ENCODE measurements at places on chromosomes 11 and 22.

- no peak for ATAC-seq
Observed at GRCh38 chr11:67564230-67564629, 19.4 kb upstream of the GSTP1 start.

DNA sequence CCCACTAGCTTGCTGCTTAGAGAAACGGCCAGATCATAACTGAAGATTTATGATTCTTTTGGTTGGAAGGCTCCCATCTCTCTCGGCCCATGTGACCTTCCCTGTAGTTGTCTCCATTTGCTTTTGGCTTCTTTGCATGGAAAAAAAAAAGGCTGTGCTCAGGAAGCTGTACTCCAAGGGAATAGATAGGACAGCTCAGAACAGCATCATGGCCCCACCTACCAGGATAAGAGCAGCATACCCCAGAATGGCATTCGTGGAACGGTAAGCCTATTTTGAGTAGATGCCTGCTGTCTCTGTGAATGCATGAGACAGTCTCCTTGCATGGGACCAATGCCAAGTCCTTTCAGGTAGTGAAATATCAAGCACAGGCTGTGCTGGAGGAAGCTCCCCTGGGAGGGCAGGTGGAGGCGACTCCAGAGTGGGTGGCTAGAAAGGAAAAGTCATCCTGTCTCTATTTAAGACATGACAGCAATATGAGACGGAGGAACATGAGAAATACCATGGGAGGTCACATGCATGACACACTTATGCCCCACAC is 94.1 kb upstream of the AMOTL1 start:
- no peak for ATAC-seq

- ATAC-seq, result no peak
Observed at GRCh38 chr11:43498561-43498960, 139.8 kb downstream of the TTC17 start.

DNA sequence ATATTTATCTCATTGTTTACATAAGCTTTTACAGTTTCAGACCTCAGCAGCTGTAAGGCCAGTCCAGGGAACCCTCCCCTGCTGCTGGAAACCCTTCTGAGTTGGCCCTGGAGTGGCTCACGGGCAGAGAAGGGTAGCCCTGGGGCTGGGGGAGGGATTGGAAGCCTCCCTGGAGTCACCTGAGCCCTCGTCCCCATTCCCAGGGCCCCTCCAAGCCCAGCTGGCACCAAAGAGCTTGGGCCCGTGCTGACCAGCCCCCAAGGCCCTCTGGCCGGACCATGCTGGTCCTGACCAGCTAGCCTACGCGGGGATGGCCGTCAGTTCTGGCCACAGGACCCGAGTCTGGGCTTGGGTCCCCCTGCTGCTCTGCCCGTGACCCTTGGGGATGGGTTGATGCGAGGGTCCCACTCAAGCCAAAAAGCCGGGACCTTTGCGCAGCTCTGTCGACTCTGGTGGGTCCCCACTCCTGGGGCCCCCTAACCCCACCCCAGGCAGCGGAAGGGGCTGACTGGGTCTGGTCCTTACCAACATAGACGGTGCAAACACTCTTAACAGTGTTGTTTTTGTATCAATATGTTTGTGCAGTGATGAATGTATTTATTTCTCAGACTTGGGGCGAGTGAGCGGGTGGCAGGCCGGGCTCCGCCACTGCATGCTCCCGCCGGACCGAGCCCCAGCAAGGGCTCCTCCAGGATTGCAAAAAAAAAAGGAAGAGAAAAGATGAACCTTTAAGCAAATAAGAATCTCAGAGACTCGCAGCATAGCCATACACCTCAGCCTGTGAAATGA is 17.5 kb upstream of the TMEM191C start:
- ATAC-seq, result no peak

GRCh38 chr11:65060913-65061408 is 2.6 kb upstream of the NAALADL1 start:
- ATAC-seq, result no peak

GRCh38 chr11:57456960-57457642 is 3.2 kb upstream of the RTN4RL2 start:
- peak; percentile 44 for ATAC-seq

DNA sequence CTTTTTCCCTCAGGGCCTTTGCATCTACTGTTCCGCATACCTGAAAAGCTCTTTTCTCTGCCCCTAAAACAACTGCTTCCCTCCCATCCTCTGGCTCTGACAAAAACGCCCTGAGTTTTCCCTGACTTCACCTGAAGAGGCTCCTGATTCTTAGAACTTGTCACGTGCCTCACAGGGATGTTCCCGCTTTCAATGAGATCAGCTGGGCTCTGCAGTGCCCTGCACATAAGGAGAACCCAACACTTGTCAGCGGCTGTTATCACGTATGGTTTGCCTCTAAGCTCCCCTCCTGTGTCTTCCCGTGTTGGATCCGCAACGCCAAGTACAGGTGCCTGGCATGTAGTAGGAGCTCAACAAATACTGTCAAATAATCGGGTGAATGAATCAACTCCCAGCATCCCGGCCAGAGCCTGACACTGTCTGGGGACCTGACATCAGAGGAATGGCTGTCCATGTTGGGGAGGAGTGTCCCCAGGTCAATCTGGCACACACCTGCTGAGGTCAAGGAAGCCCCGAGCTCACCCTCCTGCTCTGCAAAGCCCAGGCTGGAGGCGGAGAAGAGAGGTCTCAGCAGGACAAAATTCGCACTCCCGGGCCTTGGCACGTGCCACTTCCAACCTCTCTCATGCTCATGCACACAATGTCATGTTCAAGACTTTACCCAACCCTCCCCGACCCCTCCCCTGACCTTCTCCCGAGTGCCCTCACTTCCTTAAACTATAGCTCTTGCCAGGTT is 4.2 kb upstream of the GRK2 start:
- ATAC-seq, result no peak

DNA sequence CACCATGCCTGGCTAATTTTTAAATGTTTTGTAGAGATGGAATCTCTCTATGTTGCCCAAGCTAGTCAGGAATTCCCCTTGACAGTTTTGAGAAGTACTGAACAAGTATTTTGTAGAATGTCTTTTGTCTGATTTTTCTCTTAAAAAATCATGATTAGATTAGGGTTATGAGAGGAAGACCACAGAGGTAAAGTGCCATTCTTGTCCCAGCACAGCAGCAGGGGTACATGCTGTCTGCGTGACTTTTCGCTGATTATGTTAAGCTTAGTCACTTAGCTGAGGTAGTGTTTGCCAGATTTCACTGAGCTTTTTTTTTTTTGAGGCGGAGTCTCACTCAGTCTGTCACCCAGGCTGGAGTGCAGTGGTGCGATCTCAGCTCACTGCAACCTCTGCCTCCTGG is 13.6 kb upstream of the NUP160 start:
- ATAC-seq, result peak; percentile 53

- ATAC-seq, result no peak
Observed at GRCh38 chr11:67541198-67541597, 18.0 kb upstream of the CABP2 start.

DNA sequence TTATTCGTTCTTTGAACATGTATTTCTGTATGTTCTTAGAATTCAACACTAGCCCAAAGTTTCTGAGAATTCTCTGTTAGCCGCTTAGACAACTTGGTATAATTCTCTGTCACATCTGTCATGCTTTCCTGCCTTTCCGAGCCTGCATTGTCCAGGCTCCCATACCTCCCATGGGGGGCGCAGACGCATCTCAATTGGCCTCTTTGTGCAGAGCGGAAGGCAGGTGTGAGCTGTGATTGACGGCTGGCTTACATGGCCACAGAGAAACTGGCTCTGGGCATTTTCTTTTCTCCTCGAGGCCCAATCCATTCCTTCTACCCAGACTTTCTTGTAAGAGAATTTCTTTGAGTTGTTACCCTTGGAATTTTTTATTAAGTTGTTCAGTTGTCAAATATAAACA is 132.7 kb upstream of the SESN3 start:
- no peak for ATAC-seq

DNA sequence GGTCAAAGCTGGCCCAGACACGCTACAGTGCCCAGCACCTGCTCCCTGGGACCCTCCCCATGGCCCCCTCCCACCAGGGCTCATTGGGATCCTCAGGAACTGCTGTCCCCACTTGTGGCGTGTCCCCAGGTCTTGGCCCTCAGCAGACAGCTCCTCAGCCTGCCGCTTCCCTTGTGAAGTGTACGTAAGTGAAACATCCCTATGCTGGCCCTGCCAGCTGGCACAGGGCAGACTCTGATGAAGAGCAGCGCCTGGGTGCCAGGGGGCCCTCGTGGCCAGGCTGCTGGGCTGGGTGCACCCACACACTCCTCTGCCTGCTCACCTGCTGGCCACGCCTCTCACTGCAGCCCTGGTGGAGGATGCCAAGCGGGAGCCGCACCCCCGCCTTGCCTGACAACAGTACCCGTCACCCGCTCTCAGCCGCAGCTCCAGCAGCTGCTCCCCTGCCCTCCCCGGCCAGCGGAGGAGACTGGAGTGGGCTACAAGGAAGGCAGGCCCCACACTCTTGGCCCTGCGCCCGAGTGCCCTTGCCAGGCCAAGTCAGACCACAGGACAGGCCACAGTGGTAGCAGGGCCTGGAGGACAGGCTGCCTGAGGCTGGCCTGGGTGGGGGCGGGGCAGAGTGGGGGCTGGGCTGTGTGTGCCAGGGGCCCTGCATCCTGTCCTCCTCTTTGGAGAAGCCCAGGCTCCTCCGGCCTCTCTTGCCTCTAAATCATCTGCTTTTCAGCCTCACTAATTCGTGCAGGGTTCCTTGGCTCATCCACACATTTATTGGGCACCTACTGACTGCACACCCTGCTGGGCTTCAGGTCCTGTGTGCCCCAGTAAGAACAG is 39.5 kb downstream of the IGF2 start:
- no peak for ATAC-seq
